ENCODE measurements at places on chromosomes 4 and X.

DNA sequence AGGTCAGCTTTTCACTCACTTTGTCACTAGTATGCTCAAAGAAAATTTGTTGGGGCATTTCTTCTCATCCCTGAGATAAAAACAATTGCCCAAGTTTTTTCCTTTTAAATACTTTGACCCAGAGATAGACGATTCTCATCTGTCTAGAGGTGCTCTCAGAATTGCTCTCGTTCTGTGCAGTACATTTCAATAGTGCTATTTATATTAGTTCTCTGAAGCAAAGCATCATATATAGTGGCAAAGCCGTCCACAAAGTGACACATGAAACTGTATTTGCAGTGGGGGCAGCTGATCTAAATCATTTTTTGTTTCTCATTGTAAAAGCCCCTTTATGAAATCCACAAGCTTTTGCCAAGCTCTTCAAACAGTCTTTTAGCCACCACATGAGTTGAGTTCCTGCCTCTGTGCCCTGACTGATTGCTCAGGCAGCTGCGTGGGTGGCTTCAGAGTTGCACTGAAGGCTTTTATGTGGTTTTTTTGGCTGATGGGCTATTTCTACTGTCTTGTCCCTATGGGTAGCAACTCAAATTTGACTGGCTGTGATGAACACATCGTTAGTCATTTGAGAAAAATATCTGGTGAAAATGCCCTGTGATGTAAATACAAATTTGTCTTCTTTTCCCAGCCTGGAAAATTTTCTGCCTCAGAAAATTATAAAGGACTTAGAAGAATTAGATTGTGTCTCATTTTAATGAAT, 119.1 kb upstream of the OTUD4 start:
- DNase-seq = no peak

- DNase-seq = no peak
Measured at GRCh38 chr4:54428940-54429339, 199.8 kb downstream of the PDGFRA start.

GRCh38 chrX:117969328-117969727, 147.3 kb downstream of the KLHL13 start:
- DNase-seq = no peak

DNA sequence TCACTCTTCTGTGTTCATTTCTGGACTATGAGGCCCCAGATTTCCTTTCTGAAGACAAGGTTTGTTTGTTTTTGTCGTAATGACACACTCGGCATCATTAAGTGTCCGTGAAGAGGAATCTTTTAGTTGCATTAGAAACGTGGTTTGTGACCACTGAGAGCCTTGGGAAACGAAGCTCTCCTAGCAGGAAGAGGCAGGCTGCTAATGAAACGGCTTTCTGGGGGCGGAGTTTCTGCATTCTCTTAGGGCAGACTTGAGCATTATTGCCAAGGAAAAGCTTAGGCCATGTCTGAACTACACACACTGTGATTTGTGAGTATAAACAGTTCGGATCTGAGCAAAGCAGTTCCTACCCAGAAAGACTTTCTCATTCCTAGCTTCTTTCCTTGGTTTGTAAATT, 64.0 kb downstream of the SOX3 start:
- no peak for DNase-seq

DNA sequence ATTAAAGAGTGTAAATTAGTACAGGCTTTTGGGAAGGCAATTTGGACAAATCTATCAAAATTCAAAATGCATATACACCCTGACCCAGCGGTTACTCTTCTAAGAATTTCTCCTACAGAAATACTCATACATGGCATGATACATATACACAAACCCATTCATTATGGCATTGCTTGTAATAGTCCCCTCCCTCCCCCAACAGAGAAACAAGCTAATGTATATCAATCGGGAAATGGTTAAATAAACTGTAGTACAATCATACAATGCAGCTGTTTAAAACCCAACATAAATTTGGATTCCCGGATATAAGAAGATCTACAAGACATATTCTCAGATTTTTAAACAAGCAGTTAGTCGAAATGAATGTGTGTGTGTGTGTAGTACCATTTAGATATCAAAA, 808 bp downstream of the HUWE1 start:
- DNase-seq = no peak

DNA sequence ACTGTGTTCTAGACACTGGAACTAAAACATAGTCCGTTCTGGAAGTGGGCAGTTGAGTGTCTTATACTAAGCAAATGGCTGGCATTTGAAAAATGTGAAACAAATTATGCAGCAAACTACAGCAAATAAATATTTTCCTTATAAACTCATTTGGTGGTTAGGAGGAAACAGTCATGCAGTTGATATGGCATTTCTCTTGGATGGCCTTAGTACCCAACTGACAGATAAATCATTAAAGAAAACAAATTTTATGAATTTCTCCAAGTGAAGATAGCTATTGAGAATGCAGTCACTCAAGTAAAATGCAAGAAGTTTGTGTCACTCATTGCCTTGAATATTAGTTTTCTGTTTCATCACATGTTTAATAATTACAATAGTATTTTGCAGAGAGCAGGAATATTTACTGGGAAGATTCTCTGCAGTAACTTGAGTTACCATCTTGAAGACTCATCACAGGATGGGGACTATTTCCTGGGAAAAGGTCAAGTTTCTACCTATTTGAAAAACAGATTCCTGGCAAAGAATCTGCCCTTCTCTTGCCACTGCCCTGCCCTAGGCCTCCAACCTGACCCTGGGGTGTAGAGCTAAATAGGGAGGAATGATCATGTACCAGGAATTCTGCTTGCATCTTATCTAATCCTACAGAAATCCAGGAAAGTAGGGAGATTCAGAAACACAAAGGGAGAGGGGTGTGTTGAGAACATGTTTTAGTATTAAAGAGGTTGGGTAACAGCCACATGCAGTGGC, 105.9 kb downstream of the SH3RF1 start:
- no peak for DNase-seq

DNA sequence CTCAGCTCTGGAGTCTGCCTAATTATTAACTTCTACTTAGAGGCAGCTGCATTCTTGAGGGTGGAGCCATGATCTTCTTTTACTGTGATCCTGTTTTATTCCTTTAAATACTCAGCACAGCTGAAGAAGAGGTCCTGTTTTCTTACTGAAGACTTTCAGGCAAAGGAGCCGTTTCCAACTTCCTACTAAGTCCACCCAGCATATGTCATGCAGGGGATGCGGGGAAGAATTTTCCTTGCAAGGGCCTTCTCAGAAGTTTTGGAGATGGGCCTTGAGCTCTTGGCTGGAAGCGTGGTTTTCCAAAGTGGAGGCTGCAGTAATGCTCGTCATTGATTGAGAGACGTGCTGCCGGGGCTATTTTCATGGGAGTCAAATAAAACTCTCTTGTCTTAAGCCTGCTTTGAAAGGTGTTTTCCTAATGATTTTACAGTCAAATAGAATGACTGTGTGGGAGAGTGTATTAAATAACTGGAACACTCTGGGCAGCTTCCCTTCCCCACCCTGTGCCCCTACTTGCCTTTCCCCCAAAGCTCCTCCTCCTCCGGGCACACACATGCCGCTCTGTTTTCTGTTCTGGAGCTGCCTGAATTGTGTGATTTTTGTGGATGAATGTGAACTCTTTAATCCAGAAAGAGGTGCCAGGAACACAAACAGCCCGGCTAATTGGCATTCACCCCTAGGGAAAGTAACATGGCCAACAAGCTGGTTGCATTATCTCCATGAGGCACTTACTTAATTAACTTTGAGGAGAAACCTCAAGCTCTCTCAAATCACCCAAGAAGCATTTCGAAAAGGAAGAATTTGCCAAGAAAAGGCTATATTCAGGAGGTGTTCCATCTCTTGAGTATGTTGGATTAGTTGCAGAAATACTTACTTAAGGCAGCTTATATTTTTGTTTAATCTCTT, 28.1 kb downstream of the FGF2 start:
- DNase-seq = no peak

DNA sequence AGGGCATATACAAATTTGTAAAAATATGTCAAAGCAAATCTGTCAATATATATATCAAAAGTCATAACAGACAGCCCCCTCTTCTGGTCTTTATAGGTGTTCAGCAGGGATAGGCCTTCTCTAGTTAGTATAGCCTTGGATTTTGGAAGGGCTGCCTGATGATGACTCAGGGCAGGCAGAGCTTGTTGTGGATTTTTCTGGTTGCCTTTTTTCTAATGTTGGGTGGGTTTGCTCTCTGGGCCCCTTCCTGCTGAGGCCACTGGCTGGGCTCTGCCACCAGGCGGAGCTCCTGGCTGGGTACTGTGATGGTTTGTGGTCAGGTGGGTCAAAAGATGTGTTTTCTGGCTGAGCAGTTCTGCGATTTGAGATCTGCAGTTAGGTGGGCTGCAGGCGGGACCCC, 294.2 kb downstream of the GRIA2 start:
- no peak for DNase-seq

- no peak for DNase-seq
Measured at GRCh38 chrX:48997455-48997854, 4.6 kb downstream of the GRIPAP1 start.

- DNase-seq = no peak
Measured at GRCh38 chr4:151882072-151882803, 121.4 kb upstream of the GATB start.

DNA sequence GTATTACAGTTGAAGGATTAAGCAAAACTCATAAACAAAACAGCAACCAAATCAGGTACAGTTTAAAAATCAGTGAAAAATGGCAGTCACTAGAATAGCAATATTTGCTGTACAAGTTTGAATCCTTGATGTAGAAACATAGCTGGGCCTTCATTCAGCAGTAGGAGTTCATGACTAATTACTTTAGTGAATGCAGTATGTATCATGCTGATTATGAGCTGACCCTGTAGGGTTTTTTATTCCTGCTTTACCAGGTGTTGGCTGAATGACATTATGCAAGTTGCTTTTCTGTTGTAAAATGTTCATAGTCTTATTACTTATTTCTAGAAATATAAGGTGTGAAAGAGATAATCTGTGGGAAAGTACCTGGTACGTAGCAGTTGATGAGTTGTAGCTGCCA, 179.6 kb downstream of the CCSER1 start:
- no peak for DNase-seq

GRCh38 chr4:89751416-89751815, 85.5 kb downstream of the SNCA start:
- DNase-seq = no peak

- DNase-seq = no peak
Measured at GRCh38 chr4:3307891-3308575, 15.2 kb downstream of the RGS12 start.

- no peak for DNase-seq
Measured at GRCh38 chr4:22202975-22203710, 254.6 kb upstream of the KCNIP4 start.

DNA sequence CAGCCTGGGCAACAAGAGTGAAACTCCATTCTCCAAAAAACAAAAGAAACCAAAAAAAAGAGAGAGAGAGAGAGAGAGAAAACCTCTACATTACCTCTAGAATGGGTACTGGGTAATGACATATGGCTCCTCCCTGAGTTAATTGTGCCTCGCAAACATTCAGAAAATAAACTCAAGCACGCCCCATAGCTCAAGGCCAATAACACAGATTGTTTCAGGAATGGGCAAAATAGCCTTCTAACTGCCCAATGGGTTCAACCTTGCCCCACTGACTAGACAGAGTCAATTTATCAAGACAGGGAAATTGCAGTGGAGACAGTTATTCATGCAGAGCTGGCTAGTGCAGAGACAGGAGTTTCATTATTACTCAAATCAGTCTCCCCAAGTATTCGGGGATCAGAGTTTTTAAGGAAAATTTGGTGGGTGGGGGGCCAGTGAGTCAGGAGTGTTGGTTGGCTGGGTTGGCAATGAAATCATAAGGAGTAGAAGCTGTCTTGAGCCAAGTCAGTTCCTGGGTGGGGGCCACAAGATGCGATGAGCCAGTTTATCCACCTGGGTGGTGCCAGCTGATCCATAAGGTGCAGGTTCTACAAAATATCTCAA, 25.1 kb downstream of the NIPAL1 start:
- DNase-seq = no peak

- DNase-seq = no peak
Measured at GRCh38 chr4:112848911-112849310, 200.5 kb upstream of the ANK2 start.

GRCh38 chrX:63417649-63418048, 66.5 kb upstream of the SPIN4 start:
- no peak for DNase-seq

DNA sequence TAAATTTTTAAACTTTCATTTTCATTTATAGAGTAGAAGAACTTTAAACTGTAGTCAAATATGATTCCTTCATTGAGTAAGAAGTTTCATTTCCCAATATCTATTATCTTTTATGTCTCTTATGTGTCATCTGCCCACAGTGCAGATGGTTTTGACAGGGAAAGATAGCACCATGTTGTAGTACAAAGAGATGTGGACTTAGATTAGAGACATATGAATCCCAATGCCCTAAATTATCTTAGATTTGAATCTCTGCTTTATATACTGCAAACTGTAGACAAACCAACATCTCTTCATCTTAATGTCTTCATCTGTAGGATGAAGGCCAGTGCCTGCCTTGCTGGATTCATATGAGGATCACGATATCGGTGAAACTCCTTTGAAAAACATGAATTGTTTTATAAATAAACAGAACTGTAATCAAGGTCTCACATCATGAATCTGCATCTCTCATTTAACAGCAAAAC, 217.5 kb downstream of the BANK1 start:
- DNase-seq = no peak

DNA sequence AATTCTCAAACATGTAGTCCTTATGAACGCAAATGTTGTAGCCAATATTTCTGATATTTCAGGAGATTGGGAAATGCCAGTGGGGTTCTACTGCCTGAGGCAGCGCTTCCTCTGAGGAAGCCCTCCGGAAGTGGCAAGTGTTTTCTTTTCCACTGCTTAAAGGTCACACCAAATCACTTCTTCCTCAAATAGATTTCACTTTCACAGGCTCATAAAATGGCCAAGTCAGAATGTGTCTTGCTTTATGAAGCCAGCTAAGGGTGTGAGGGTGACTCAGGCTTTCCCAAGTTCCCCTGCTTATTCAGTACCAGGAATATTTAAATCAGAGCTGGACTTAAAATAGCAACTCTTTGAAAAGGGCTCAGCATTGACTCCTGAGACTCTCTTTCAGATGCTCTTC, 514.2 kb upstream of the DIPK2B start:
- no peak for DNase-seq

DNA sequence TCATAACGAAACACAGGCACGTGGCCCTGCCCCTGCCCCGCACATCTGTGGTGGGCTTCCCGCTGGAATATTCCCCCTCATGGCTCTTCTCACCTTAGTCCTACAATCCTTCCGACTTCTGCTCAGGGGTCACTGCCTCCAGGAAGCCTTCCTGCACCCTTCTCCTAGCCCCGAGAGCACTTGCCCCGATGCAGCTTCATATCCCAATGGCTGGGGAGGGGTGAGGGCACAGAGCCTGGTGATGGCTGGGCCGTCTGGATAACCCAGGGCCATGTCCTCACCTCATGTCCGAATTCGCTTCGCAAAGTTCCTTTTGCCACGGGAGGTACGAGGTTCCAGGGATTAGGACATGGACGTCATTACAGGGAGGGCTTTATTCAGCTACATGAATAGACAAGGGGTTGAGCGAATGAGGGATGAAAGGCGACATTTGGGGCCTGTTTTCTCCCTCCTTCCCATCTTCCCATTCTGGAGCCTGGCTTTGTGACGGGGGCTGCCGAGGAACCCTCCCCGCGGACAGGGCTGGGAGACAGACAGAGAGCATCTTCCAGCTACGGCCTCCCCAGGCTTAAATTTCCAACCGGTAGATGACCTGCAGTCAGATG, 35.5 kb upstream of the HMX1 start:
- DNase-seq = no peak

- DNase-seq = no peak
Measured at GRCh38 chr4:67083496-67083895, 461.8 kb downstream of the CENPC start.

- DNase-seq = no peak
Measured at GRCh38 chr4:38582889-38583470, 81.0 kb upstream of the KLF3 start.
